ENCODE measurements at places on chromosomes 3 and 15. TPM values are rescaled to one million over a fixed set of nuclear protein-coding genes. Genes with fewer than 3 reads are reported as not detected.

DNA sequence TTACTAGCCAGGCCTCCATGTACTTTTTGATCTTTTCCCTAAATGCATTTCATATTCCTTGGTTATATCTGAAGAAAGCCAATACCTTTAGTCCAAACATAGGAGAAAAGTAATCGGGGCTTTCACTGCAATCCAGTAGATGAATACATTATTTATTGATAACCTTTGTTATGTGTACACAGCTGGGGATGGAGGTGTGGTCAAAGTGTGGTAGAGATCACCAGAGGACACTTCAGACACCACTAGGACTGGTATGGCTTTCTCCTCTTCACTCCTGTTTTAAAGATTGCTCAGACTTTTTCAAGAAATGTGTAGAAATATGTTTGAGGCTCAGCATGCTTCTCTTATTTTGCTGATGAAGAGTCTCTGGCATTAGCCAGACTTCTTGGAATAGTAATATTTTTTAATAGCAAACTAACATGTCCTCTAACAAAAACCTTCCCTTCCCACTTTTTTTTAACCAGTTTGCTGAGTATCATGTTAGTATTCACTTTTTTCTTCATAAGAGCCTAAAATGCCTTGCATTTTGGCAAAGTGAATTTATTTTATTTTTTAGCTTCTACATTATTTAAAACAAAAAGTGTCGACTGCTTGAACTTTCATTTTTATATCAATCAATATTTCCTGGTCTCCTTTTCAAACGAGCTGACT lies 65.6 kb upstream of the MBNL1 start:
- H3K4me3 ChIP-seq, result peak overlapping the region; percentile 31
- no peaks in the 10 kb centered on the region for H3K36me3 ChIP-seq

The GMNC gene
- not detected for total RNA-seq

DNA sequence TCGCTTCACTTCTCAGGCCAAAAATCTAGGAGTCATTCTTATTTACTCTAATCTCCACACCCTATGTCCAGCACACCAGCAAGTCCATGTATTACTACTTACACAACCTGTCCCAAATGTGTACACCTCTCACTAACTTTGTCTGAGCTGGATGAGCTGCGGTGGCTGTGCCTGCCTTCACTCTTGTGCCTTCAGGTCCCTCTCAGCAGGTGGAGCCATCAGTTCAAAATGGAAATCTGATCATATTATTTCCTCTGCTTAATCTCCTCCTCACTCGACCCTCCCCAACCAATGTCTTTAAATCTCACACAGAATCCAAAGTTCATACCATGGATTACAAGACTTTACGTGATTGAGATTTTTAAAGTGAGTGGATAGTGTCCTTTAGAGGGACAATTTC lies 82.8 kb downstream of the SSR3 start:
- H3K4me1 ChIP-seq, result no peaks in the 10 kb centered on the region
- no peaks in the 10 kb centered on the region for H3K36me3 ChIP-seq
- no peak for DNase-seq
- H3K27me3 ChIP-seq, result no peaks in the 10 kb centered on the region

DNA sequence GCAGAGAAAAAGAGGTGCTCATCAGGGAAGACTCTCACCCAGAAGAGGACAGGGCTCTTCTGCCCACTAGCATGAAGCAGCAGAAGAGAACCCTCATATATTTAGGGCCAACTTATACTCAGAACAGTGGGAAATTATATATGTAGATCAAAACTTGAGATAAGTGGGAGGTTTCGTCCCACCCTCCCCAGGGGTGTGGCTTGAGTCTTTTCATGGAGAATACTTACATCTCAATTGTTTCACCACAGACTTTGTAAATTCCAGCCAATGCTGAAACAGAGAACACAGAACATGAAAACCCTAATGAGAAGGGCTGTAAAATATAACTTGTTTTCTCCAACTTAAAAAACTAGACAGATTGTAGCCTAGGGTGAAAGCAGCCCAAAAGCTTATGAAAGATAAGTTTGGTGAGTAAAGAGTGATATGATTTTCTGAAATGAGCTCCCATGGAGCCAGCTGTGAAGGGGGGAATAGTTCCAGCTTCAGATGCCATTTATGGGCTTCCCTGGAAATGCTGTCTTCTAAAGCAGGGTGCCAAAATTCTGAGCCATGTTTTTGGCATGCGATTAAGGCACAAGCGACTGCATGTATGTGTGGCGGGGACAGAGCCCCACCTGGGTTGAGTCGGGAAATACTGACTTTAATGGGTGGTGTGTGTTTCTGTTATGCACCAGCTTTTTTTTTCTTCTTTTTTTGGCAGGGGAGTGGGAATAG lies 92.9 kb downstream of the WDR76 start:
- H3K4me1 ChIP-seq, result peaks cover 9% of the 10 kb centered on the region
- no peaks in the 10 kb centered on the region for H3K27me3 ChIP-seq
- no peak overlapping the region for H3K27ac ChIP-seq
- no peaks in the 10 kb centered on the region for H3K36me3 ChIP-seq
- H3K4me3 ChIP-seq, result no peak overlapping the region
- DNase-seq, result no peak

DNA sequence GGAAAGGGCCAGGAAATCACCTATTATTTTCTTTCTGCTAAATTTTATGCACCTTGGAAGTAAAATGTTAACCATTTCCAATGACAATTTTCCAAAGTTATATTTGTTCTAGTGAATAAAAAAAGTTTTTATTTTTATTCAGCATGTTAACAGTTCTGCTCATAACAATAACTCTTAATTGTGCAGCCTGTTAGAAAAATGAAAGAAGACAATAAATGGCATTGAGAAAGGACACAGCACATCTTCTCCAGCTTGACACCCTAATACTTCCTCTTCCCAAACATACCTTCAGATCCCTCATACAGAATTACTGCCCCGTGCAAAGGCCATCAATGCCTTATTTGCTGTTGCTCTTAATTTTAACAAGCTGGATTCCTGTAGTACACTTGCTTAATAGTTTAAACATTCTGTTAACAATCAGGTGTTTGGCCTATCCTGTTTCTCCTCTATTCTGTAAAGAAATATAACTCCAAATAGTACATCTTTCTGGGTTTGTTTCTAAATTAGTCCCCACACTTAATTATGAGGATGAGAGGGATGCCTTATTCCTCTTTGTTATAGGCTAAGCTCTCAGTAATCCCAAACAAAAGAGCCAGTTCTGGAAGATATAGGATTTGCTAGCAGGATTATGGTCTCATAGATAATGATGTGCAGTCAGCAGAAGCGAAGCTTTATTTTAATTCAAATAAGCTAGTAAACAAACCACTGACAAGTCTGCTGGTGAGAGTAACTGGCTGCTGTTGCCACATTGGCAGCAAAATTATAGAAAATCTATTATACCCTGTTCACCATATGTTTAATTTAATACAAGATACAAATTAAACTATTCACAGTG lies 19.2 kb upstream of the SOX2 start:
- H3K4me3 ChIP-seq, result no peak overlapping the region
- peaks cover 26% of the 10 kb centered on the region for H3K27me3 ChIP-seq

The TRPM1 gene
- 13.4 TPM for total RNA-seq

GRCh38 chr15:60000113-60000823 lies 3.8 kb upstream of the FOXB1 start:
- H3K36me3 ChIP-seq, result no peaks in the 10 kb centered on the region
- no peak overlapping the region for H3K27ac ChIP-seq
- H3K27me3 ChIP-seq, result peaks cover 100% of the 10 kb centered on the region
- no peak for DNase-seq
- H3K4me1 ChIP-seq, result peaks cover 26% of the 10 kb centered on the region

DNA sequence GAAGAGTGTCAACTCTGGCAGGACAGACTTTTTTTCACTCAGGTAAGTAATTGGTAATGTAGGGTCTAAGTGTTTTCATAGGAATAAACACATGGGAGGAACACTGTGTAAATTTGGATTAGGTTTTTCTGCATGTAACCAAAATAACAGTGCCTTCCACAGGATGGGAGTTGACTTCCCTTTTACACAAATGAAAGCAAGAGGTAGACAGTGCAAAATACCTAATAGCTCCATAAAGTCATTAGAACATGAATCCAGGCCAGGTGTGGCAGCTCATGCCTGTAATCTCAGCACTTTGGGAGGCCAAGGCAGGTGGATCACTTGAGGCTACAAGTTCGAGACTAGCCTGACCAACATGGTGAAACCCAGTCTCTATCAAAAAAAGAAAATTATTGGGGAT lies 25.5 kb upstream of the MYO1E start:
- H3K4me3 ChIP-seq, result no peak overlapping the region
- DNase-seq, result no peak

The CHRNA5 gene
- total RNA-seq, result 1.7 TPM

- no peak for DNase-seq
- H3K27ac ChIP-seq, result no peak overlapping the region
- no peaks in the 10 kb centered on the region for H3K4me1 ChIP-seq
- H3K27me3 ChIP-seq, result no peaks in the 10 kb centered on the region
- no peaks in the 10 kb centered on the region for H3K36me3 ChIP-seq
Observed at GRCh38 chr3:41290306-41290705, 91.0 kb downstream of the CTNNB1 start.

DNA sequence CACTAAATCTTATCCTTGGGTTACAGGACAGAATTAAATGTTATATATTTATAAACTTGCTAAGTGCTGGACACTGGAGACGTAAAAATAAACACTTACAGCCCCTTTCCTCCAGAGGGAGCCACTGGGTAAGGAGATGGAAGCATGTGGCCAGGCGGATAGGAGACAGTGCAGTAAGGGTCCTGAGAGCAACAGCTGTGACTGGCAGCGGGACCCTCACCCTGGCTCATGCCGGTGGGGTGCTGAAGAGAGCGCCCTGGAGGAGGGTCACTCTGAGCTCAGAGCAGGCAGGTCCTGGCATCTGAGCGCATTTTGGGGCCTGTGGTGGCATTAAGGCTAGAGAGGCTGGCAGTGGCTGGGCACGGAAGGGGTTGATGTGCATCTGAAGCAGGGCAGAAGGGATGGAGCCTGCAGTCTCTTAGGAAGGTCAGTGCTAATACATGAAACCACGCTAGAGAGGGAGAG lies 16.0 kb downstream of the SEC61A1 start:
- no peaks in the 10 kb centered on the region for H3K27me3 ChIP-seq
- no peaks in the 10 kb centered on the region for H3K4me1 ChIP-seq
- H3K27ac ChIP-seq, result no peak overlapping the region
- peaks cover 98% of the 10 kb centered on the region for H3K36me3 ChIP-seq
- DNase-seq, result no peak
- H3K4me3 ChIP-seq, result no peak overlapping the region

DNA sequence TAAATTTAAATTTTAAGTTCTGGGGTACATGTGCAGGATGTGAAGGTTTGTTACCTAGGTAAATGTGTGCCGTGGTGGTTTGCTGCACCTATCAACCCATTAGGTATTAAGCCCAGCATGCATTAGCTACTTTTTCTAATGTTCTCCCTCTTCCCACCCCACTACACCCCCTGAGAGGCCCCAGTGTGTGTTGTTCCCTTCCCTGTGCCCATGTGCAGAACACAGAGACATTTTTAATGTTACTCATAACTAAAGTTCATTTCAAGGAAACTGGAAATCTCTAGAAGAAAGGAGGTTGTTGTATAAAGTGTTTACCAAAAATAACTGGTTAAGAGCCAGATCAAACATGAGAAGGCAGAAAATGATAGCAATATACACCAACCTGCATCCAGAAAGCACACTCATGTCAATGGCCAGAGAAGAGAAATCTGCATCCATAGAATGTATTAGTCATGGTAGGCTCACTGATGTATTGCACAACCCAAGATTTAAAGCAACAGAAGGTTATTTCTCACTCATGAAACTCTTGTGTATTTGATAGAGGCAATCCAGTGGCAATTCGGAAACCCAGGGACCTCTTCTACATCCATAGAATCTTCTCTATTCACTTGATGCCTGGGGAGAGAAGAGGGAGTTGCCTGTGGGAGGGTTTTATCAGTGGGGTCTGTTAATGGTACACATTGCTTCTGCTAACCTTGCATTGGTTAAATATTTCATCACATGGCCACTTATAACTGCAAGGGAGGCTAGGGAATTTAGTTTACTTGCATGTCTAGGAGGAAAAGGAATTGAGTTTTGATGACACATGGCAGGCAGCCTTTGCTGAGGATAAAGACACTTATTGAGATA lies 321.9 kb upstream of the RASGRP1 start:
- H3K27me3 ChIP-seq, result no peaks in the 10 kb centered on the region
- H3K4me1 ChIP-seq, result peaks cover 15% of the 10 kb centered on the region
- no peak overlapping the region for H3K27ac ChIP-seq
- no peak overlapping the region for H3K4me3 ChIP-seq
- no peaks in the 10 kb centered on the region for H3K36me3 ChIP-seq

DNA sequence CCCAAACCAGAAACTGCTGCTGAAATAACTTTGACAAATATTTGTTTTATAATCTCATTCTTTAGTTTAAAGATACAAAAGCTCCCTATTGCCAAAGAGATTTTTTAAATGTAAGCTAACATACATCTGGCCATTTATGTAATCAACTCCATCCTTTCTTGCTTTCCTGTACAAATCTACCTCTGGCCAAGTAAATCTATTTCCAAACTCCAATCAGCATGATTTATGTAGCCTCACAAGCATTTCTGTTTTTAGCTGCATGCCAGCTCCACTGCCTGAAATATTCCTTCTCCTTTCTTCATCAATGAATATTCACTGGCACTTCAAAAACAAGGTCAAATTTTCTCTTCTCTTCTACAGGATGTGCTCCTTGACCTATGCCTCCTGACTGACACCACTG lies 80.0 kb downstream of the SHOX2 start:
- H3K4me1 ChIP-seq, result no peaks in the 10 kb centered on the region
- no peak for DNase-seq
- no peak overlapping the region for H3K4me3 ChIP-seq
- no peak overlapping the region for H3K27ac ChIP-seq

- no peaks in the 10 kb centered on the region for H3K4me1 ChIP-seq
- H3K4me3 ChIP-seq, result no peak overlapping the region
- no peaks in the 10 kb centered on the region for H3K36me3 ChIP-seq
- no peak for DNase-seq
Observed at GRCh38 chr3:156014489-156014888, 105.9 kb upstream of the KCNAB1 start.

- no peak overlapping the region for H3K27ac ChIP-seq
- H3K27me3 ChIP-seq, result no peaks in the 10 kb centered on the region
- H3K36me3 ChIP-seq, result no peaks in the 10 kb centered on the region
Observed at GRCh38 chr3:172904711-172905373, 154.3 kb downstream of the ECT2 start.

The FLNB gene
- 186 TPM for total RNA-seq

DNA sequence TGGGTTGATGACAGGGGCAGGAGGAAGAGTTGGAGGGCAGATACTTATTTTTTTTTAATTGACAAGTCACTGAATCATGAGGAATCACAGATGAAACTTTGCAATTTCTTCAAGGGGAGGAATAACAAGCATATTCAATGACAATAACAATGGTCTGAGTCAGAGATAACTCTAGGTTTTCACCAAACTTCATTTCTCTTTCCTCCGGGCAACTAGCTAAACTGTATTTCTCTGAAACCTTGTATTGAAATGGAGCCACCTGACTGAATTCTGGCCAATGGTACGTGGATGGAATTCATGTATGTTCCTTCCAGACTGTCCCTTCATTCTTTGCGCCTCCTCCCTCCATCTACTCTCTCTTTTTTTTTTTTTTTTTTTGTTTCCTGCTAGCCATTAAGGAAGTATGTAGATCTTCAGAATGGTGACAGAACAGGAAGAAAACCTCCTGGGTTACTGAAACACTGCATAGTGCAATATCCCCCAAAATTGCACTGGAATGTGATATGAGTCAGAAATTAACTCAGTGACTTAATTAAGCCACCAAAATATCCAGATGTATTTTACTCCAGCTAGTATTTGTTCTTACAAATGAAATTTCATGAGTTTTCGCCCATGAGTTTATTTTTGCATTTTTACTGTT lies 495.4 kb downstream of the OTOL1 start:
- H3K36me3 ChIP-seq, result no peaks in the 10 kb centered on the region
- H3K27ac ChIP-seq, result no peak overlapping the region
- H3K27me3 ChIP-seq, result no peaks in the 10 kb centered on the region
- no peak overlapping the region for H3K4me3 ChIP-seq
